ENCODE measurements at places on chromosomes 4 and X.

- DNase-seq, result no peak
Observed at GRCh38 chr4:101306225-101306624, 41.1 kb downstream of the PPP3CA start.

GRCh38 chrX:11172415-11172814 is 61.3 kb downstream of the HCCS start:
- no peak for DNase-seq

GRCh38 chr4:2390784-2391421 is 27.5 kb downstream of the ZFYVE28 start:
- DNase-seq, result peak; percentile 65

DNA sequence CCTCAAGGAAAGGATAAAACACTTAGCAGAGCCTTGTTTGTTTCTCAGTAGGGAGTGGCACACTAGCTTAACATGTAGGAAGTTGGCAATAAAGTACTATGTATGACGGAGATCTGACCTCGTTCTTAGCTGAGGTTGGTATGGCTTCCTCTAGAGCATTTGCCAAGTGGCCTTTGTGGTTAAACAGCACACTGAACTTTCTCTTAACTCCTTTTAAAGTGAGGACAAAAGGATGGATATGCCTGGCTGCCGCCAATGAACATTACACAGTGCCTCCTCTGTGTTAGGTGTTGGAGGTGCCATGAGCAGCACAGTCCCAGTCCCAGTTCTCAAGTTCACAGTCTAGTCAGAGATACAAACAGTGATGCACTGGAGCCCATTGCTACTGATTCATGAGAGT is 54.4 kb downstream of the VGLL1 start:
- DNase-seq, result no peak

Measured in kidney (tissue), 22 donors.